A549 treated with ZK216348 at 1 μM for 4 hours (cell line): ENCODE measurements at places on chromosomes 12 and 14. TPM values are rescaled to one million over a fixed set of nuclear protein-coding genes. Genes with fewer than 3 reads are reported as not detected.

The SPX gene
- total RNA-seq = 2.3 to 4.0 TPM (median 2.9 TPM) in 5 replicates

The TAS2R13 gene
- total RNA-seq = not detected in 5 replicates

The ZDHHC22 gene
- 0.13 to 0.20 TPM (median 0.20 TPM) in 5 replicates for total RNA-seq

The SLC38A2 gene
- total RNA-seq = 71.1 to 187 TPM (median 139 TPM) in 5 replicates

The DENND5B gene
- total RNA-seq = 9.6 to 17.3 TPM (median 15.4 TPM) in 5 replicates

The RNASE2 gene
- total RNA-seq = not detected in 5 replicates

The COCH gene
- 21.0 to 34.9 TPM (median 24.5 TPM) in 5 replicates for total RNA-seq

The CDK17 gene
- 10.0 to 16.9 TPM (median 12.8 TPM) in 5 replicates for total RNA-seq

The KRT85 gene
- not detected in 5 replicates for total RNA-seq

The ACACB gene
- total RNA-seq = 7.9 to 10.6 TPM (median 10.0 TPM) in 5 replicates

The PLD4 gene
- total RNA-seq = 0.05 to 0.14 TPM in 2 of 5 replicates, not detected in the others

The ALX1 gene
- total RNA-seq = 4.6 to 5.8 TPM (median 5.3 TPM) in 5 replicates

The COA8 gene
- total RNA-seq = 49.8 to 59.6 TPM (median 51.8 TPM) in 5 replicates
